ENCODE measurements at places on chromosomes 1 and 21.

DNA sequence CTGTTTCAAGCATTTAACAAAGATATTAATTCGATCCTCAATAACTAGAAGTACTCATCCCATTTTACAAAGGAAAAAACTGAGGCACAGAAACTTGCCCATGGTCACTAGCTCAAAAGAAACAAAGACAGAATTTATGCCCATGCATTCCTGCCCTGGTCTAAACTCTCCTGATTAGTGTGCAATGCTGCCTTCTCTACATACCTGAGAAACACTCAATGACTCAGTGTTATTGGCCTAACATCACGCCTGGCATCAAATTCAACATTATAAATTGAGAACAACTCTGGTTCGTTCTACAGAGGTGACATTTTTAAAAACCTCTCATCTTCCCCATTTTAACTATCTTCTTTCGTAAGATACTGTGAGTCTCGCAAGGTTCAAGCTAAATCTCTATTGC, 5.2 kb downstream of the APP start:
- DNase-seq, result no peak

DNA sequence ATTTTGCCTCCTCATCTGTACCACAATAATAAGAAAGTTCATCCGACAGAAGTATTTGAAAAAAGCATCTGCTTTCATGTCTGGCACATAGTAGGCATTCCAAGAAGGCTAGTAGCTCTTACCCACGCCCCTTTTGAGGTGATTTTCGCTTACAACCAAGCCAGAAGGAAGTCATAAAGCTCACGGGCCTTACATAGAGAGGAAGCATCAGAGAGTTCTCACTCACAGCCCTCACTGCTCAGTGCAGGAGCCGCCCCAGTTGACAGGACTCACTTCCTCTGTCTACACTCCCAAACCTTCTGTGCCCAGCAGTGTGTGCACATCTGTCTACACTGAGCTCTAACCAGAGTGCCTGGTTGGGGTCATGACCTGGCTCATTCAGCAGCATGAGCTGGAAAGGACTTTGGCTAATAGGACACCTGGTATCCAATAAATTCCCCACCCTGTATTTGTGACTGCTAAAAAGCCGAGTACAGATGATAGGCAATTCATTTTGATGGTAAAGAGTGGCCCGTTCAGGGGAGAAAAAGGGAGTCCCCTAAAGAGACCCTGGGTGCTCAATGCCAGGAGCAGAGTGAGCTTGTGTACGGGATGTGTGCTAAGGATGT, 36.8 kb upstream of the DUSP10 start:
- no peak for DNase-seq

- DNase-seq, result no peak
Observed at GRCh38 chr1:40078512-40079333, 18.3 kb downstream of the PPT1 start.

GRCh38 chr21:8989261-8989711, 1532.1 kb upstream of the TPTE start:
- DNase-seq, result no peak

DNA sequence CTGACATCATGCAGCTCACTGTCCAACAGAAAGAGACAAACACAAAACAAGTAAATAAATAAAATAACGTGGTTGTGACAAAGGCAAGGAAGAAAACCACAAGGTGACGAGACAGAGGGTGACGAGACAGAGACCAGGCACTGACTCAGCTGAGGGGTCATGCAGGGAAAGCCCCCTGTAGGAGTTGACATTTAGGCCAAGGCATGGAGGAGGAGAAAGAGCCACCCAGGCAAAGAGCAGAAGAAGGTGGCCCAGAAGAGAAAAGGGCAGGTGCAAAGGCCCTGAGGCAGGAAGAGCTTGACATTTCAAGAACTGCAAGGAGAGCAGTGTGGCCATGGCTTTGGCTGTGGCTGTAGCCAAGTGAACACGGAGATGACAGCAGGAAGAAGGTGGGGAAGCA, 65.1 kb upstream of the ID3 start:
- DNase-seq, result no peak

GRCh38 chr1:234691567-234691966, 81.6 kb upstream of the IRF2BP2 start:
- DNase-seq, result no peak

- DNase-seq, result no peak
Observed at GRCh38 chr1:151838222-151839081, 1.2 kb downstream of the C2CD4D start.

GRCh38 chr1:218281285-218281684, 3.8 kb upstream of the RRP15 start:
- DNase-seq, result no peak

DNA sequence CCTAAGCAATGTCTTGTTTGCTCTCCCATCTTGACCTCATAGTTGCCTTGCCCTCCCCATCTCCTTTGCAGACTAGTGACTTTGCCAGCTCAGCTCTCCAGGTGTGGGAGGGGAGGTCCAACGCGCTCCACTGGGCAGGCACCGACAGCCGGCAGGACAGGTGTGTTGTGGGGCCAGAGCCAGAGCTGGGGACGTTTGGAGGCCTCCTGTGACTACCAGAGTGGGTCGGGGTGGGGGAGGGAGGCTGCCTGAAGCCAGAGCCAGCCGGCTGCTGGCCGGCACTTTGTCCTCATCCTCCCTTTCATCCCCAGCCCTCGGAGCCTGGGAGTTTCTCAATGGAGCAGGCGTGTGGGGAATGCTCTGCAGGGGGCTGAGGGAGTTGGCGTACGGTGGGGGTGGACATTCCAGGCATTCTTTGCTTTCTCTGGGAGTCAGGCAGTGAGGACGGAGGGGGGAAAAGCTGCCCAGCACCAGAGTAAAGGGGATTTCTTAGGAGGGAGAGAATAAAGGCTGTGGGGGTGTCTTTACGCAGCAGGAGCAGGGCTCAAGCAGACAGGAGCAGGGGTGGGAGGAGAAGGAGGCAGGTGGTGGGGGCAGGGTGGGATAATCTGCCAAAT, 20.2 kb downstream of the NUAK2 start:
- no peak for DNase-seq

- no peak for DNase-seq
Observed at GRCh38 chr1:7885513-7886404, 32.9 kb upstream of the UTS2 start.

- no peak for DNase-seq
Observed at GRCh38 chr21:45839274-45839673, 142.3 kb upstream of the COL6A1 start.

- DNase-seq, result no peak
Observed at GRCh38 chr1:159828581-159829272, 2.1 kb downstream of the SLAMF8 start.

- no peak for DNase-seq
Observed at GRCh38 chr1:14420686-14421085, 177.8 kb upstream of the KAZN start.

DNA sequence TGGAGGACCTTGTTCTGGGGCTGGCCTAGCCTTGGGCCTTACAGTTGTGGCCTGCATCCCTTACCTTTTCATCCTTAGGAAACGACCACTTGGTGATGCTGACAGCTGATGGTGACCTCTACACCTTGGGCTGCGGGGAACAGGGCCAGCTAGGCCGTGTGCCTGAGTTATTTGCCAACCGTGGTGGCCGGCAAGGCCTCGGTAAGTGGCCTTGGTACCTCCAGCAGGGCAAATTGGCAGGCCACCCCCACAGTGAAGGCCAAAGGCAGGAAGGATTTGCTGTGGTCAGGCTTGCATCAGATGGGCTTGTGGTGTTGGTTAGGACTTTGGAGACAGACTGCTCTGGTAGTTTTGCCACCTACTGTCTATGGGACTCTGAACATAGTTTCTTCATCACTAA, 17.7 kb upstream of the TRNAU1AP start:
- no peak for DNase-seq

DNA sequence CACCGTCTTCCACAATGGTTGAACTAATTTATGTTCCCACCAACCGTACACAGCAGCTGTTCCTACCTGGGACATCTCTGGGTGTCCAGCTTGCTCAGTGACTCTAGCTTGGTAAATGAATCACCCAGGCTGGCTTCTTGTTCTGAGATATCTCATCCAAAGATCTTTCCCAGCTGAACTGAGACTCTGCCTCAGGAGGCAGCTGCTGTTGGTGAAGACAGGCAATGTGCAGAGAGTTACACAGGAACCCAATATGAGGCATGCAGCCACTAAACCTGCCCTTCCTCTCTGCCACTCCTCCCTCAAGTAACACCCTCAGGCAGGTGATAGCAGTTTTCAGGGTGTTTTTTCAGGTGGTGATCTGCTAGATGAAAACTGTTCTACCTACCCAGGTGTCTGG, 14.0 kb upstream of the FOXO6 start:
- no peak for DNase-seq

DNA sequence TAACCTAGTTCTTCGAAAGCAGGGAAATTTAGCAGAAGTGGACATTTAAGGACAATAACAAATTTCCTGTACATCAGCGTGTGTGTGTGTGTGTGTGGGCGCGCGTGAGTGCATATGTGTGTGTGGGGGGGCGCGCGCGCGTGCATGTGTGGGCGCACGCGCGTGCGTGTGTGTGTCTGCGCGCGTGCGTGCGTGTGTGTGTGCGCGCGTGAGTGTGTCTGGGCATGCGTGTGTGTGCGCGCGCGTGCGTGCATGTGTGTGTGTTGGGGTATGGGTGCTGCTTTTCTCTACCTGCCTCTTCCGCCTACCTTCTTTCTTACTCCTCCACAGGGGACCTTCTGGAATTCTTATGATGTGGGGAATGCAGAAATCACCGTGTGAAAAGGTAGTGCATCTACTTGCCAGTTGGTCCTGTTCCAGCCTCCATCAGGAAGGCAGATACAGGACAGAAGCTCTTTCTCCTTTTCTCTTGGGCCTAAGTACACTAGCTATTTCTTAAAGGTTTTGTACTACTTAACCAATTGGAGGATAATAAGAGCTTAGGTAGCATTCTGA, 165.4 kb upstream of the KCNK2 start:
- no peak for DNase-seq

DNA sequence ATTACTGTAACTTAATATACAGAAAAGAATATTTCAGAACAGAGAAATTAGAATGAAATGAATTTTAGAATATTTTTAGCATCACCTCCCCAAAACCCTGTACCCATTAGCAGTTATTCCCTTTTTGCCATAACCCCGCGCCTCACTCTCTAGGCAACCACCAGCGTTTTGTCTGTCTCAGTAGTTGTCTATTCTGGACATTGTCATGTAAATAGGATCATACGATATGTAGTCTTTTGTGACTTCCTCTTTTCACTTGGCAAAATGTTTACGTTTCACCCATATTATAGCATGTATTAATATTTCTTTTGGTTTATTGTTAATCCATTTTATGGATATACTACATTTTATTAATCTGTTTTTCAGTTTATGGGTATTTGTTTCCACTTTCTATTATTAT, 24.9 kb downstream of the SOAT1 start:
- no peak for DNase-seq

- DNase-seq, result no peak
Observed at GRCh38 chr1:43314233-43314632, 13.5 kb downstream of the TIE1 start.

DNA sequence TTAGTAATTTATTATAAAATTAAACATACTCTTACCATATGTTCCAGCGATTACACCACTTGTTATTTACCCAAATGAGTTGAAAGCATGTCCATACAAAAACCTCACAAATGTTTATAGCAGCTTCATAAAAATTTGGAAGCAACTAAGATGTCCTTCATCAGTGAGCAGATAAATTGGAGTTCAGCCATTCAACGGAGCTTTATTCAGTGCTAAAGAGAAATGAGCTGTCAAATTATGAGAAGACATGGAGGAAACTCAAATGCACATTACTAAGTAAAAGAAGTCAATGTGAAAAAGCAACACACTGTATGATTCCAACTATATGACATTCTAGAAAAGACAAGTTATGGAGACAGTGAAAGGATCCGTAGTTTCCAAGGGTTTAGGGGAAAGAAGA, 606.7 kb upstream of the TMPRSS15 start:
- DNase-seq, result no peak

DNA sequence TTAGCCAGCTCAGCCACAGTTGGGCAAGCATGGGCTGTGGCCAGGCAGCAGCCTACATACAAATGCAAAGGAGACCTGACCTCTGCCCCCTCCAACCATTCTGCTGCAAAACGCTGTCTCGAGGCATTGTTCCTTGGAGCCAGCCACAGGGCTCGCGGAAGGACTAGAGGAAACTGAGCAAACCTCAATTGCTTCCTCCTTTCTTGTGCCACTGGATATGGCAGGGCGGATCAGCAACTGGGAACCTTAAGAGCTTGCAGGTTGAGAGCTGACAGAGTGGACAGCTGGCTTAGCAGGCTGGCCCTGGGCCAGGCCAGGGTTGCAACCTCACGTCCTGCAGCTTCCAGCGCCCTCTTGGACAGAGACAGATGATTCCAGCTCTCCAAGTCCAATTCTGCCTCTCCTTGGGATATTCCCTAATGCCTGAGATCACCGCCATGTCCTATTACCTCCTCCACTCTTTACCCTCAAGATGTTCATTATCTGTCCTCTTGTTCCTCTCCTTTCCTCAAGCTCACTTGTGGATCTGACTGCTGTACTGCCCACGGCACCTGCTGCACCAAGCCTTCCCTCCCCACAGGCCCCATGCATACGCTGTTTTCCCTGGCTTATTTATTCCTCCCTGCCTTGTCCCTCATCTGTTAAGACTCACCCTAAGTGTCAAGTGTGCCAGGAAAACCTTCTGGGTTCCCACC, 67.5 kb downstream of the SDC3 start:
- no peak for DNase-seq

- DNase-seq, result peak; percentile 28
Observed at GRCh38 chr1:25875154-25875855, at the start of gene PAQR7. Gene PAQR7, minus strand, starts transcription at chr1:25875708. Its CDS starts 11,869 bp downstream, at chr1:25863839.

DNA sequence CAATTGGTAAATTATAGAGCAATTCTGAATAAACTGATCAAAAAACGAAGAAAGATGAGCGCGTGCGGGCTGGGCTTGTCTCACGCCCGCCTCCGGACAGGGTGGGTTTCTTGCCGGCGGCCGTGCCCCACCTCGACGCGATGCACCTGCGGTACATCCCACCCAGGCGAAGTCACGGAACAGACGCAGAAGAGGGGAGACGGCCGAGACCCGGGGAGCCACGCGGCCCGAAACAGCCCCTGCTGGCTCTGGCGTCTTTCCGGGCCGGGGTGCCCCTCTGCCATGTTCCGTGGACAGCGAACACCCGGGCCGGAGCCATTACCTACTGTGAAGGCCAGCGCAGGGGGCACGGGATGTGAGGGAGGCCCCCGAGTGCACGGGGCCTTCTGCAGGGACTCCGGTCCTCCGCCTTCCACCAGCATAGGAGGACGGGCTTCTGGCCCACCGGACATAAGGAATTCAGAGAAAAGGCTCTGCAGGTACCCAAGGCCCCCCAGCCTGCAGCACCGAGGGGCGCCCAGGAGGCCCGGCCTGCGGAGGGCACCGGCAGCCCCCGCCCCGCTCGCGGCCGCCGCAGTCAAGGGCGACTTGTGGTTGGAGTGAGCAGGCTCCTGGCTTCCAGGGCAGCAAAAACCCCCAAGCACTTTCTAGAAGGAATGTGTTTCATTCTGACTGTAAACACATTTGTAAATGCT, 7.6 kb upstream of the C1QTNF12 start:
- no peak for DNase-seq

- DNase-seq, result no peak
Observed at GRCh38 chr1:119808491-119808890, 2.8 kb downstream of the REG4 start.

DNA sequence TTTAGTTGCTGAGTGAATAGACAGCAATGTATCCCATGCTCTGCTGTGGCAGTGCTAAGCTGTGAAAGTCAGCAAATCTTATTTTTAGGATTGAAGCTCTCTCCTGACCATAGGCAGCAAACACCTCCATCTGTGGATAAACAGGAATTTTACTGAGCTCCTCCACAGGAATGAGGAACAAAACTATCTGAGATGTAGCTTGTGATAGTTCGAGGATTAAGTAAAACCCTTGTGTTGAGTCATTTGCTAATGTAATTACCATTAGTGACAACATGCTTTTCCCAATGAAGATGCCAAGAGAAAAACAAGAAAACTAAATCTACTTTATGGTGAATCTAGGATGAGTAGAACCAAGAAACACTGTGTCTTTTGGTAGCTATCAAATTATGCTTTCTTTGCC, 122.7 kb downstream of the CLEC20A start:
- no peak for DNase-seq

Measured in stimulated activated CD4-positive, alpha-beta T cell treated with anti-CD3 and anti-CD28 coated beads, Interleukin-1b, Interleukin-23, amount 100 ng/mL, for 1 hour (primary cell).